ENCODE measurements at places on chromosomes 6 and 20. TPM values are rescaled to one million over a fixed set of nuclear protein-coding genes. Genes with fewer than 3 reads are reported as not detected.

The TFAP2C gene
- 1.3 TPM for total RNA-seq

The SIM1 gene
- not detected for total RNA-seq

The EDN3 gene
- total RNA-seq, result not detected

The EPPIN gene
- not detected for total RNA-seq

The MATN4 gene
- not detected for total RNA-seq

The DNAH8 gene
- total RNA-seq, result not detected

The EPB41L1 gene
- 59.7 TPM for total RNA-seq

Measured in mesenteric fat pad (tissue), 1 donor.